NCI-H510A treated with DMSO at 0.1 percent for 48 hours (cell line): ENCODE measurements at places on chromosomes 7 and 10.

DNA sequence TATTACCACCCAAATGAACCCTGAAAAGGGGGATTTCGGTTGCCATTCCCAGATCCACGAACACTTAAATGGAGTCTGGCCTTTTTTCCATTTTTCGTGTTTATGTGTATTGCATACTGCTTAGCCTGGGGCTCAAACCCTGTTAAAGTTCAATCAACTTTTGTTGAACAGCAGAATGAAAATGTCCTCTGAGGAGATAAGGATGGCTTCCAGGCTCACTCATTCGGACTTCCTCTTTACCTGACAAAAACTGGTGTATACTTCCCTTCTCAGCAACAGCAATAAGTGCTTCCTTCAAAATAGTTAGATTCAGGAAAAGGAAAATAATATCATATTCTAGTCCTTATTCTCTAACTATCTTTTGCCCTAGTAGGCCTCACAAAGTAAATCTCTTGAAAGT, 61.1 kb upstream of the ARID5B start:
- no peak for DNase-seq

DNA sequence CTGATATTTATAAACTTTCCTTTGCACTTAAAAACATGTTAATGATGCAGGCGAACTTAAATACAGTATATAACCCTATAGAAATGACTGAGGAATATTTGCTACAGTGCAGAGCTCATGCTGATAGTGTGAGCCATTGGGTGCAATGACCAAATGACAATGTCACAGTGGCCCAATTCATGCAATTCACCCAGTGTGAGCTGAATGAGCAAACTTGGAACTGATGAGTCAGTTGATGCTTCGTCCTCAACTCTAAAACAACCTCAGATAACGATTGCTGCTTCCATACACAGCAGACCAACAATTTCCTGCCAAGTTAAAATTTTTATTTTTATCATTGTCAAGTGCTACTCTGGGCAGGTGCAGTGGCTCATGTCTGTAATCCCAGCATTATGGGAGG, 12.1 kb upstream of the ZC3HAV1L start:
- DNase-seq: no peak

DNA sequence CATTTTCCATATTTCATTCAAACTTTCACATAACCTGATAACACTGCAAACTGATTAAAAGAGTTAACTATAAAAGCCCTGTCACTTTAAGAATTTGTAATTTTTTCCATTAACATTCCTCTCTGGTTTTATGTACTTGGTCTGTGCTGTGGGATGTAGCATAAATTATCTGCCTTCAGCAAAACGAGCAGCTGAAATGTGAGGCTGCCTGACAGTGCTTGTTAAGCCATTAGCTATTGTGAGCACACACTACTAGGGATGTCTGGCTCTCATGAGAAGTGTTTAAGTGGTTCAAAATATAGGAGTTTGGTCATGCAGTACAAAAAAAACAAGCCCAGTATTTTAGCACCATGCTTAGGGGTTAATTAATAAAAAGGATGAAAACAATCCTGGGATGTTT, 63.0 kb downstream of the HOXA1 start:
- DNase-seq: peak; percentile 49

DNA sequence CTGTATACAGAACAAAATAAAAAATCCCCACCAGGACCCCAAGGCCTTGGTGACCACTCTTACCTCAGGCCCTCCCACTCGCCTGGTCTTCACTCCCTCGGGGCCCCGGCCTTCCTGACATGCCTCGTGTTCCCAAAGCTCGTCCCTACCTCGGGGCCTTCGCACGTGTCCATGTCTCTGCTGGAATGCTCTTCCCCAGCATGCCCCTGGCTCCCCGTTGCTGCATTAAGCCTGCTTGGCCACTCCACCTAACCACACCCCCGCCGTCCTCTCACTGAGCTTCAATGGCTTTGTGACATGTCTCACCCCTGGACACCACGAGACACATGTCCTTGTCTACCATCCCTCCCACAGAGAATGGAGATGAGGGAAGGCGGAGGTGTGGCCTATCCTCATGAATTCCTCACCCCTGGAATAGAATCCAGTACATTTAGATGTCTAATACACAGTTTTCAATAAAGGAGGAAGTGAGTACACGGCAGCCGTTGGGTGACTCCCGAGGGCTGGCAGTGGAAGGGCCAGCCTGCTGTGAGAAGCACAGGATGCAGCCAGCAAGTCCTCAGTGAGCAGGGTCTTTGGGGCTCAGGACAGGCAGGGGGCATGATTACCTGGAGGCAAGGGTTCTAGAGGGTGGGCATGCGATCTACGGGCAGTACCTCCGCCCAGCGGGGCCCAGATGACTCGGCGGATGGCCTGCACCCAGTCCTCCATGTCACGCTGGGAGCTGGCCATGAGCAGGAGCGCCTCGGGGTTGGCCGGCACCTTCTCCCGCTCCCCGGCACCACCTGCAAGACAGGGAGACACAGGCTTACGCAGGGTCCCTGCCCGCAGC, 125.7 kb downstream of the ARHGAP22 start:
- DNase-seq: no peak

- no peak for DNase-seq
Measured at GRCh38 chr7:36765605-36766004, 41.3 kb upstream of the AOAH start.

GRCh38 chr10:35271086-35271858, 65.0 kb upstream of the CCNY start:
- no peak for DNase-seq

DNA sequence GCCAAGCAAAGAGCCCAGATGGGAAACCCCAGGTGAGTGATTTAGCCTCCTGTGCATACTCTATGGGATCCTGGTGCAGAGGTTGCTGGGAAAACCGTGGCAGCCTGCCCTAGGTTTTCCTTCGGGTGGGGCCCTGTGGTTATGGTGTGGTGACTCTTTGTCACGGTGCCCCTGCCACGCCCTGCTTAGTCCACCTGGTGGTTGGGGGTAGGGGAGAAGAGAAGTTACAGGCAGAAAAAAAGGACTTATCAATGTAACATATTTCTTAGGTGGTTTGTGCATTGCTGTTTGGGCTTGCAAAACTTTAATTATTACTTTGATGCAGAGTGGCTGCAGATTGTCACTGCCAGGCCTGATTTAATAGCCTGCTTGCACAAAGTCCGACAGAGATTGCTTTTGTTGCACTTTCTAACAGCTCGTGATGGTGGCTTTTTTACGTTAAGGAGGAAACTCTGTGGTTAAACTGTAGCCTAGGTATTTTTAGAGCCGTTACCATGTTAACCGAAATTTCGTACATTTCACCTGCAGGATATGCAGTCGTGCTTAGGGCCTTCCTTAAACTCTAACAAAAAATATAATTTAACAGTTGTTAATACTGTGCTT, 197.4 kb downstream of the RNLS start:
- DNase-seq: no peak

- no peak for DNase-seq
Measured at GRCh38 chr10:117746541-117747448, 204.2 kb downstream of the EMX2 start.

GRCh38 chr10:86862373-86862772, 95.0 kb downstream of the MMRN2 start:
- no peak for DNase-seq

DNA sequence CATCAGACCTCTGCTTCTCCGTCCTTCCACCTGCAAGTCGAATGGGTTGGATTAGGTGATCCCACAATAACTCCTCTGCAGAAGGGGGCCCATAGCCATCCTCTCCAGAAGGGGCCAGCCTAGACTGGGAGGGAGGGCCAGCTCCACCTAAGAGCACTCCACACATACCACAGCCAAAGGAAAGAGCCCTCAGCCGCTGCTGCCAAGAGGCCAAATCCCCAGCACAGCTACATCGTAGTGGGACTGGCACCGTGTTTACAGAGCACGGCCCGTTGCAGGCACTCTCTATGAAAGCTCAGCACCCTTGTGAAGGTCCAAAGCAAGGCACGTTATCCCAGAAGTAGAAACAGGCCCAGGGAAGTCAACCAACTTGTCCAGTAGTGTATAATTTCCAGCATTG, 5.4 kb downstream of the KCNH2 start:
- no peak for DNase-seq

- no peak for DNase-seq
Measured at GRCh38 chr7:133510326-133511055, 257.6 kb downstream of the EXOC4 start.

GRCh38 chr10:14372606-14373005, 41.9 kb upstream of the FRMD4A start:
- no peak for DNase-seq

DNA sequence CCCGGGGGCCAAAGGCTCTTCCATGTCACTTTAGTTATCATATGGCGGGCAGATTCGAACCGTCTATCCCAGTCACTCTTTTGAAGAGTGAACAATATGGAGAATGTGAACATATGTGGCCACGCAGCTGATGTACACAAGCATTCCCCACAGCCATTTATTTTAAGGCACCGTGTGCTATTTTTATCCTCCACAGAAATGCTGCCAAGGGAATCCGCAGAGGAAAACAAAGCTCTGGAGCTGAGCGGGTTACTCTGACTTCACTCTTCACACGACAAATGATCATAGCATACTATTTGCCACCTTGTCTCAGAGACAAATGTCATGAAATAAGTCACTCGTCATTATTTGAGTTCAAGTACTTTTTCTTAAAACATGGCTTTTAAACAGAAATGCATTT, 100.3 kb downstream of the CTBP2 start:
- no peak for DNase-seq

DNA sequence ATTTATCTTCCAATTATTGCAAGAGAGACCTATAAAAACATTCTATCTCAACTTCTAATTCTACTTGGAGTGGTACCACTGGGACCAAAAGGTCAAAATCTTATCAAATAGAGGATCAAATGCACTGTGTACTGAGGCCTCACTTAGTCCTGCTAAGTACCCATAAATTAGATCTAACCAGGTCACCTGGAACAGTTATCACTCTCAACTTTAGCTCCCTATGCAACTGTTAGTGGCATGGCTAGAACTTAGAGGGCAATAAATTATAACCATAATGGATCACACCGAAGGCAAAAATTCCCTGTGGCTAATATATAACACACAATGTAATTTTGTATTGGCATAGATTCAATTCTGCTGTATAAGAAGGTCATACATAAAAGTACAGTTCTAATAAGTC, 428.9 kb downstream of the PCDH15 start:
- peak; percentile 35 for DNase-seq

- DNase-seq: no peak
Measured at GRCh38 chr10:11227103-11227502, 209.4 kb downstream of the CELF2 start.

GRCh38 chr7:82434275-82435022, 9.1 kb downstream of the CACNA2D1 start:
- no peak for DNase-seq

DNA sequence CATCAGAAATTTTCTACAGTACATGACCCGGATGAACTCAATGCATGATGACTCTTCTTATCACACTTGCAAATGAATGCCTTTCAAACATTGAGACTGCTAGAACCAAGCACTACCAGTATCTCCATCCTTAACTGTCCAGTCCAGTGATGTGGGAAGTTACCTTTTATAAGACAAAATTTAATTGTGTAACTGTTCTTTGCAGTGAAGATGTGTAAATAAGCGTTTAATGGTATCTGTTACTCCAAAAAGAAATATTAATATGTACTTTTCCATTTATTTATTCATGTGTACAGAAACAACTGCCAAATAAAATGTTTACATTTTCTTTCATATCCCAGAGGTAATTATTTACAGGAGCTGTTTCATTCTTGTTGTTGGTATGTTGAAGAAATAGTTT, 40.1 kb downstream of the LGI1 start:
- no peak for DNase-seq
